Stimulated activated CD8-positive, alpha-beta memory T cell treated with anti-CD3 and anti-CD28 coated beads, Interleukin-2, amount 100 ng/mL, for 1 hour (primary cell): ENCODE measurements at places on chromosomes 3 and 15.

- DNase-seq: no peak
Measured at GRCh38 chr3:4776980-4777581, 202.2 kb upstream of the BHLHE40 start.

- DNase-seq: no peak
Measured at GRCh38 chr3:140315955-140316354, 361.9 kb upstream of the TRIM42 start.

GRCh38 chr3:41975416-41976103 lies 13.7 kb upstream of the ULK4 start:
- no peak for DNase-seq

- no peak for DNase-seq
Measured at GRCh38 chr3:109355625-109356441, 18.5 kb upstream of the DPPA4 start.

GRCh38 chr3:150965436-150965835 lies 7.1 kb downstream of the CLRN1 start:
- DNase-seq: no peak

DNA sequence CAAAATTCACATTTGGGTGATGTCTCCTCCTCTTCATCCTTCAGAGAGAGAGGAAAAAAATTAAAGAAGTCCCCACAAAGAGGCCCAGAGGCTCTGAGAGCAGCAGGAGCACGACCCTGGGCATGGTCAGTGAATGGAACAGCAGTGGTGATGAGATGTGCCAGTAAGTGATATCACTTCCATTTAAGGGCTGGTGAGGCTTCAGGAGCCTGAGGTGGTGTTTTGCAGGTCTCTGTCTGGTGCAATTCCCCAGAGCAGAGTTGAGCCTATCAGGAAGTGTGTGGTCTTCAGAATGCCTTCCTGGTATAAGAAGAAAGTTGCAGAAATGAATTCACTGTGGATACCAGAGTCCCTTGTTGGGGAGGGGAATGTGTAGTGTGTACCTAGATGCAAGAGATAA lies 21.4 kb downstream of the ERICH6 start:
- DNase-seq: no peak

GRCh38 chr3:117141812-117142211 lies 432.2 kb downstream of the TUSC7 start:
- DNase-seq: no peak

- no peak for DNase-seq
Measured at GRCh38 chr3:52528586-52529375, 4.9 kb downstream of the NT5DC2 start.

DNA sequence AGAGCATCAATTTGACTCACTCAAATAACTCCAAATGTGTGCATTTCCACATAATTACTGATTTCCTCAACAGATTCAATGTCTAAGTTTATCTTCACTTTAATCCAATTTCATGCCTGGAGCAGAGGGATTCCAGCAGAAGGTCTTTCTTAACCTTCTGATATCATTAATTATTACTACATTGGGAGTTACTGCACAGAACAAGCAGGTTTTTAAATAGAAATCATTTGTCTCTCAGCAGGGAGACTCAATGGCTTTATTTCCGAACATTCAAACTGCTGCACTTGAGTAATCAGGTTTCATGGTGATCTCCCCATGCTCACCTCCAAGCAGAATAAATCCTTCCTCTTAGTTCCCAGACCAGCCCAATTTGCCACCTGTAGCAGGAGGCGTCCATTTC lies 264.8 kb upstream of the IGF1R start:
- no peak for DNase-seq

DNA sequence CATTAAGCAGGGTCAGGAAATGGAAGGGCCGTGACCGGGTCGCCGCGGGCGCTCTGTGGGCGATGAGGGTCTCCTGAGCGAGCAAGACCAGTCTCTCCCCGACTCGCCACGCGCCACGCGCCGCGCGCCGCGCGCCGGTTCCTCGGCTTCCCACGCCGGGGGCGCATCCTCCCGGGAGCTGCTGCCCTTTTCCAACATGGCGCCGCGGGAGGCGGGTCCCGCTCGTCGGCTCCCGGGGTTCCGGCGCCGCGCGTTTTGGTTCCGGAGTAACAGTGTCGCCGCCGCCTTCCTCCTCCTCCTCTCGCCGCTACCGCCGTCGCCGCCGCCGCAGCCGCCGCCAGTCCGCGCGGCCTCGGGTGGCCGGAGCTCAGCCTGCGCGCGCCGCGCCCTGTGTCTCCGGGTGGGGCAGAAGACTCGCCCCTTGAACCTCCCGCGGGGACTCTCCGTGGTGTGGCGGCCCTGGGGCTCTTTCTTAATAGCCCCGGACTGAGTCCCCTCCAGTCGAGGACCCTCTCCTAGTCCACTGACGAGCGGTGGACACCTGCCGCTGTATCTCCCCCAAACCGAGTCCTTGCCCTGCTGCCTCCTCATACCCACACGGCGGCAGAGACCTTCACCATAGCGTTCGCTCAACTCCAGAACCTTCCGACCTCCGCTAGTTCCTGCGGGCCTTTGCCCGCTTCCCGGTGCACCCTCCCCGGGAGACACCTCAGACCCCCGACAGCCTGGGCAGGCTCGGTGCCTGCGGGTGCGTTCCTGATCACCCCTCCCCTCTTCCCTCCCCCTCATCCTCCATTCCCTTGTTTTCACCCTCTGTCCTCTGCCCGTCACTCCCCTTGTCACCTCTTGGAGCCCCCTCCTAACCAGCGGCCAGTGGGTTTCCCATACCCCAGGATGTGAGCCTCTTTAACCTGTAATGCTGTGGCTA lies at the start of gene MAP2K5:
MAP2K5 (plus strand) TSS at position 284 of the 928 bp plus-strand sequence; CDS start at position 917, 633 bp downstream.
- DNase-seq: peak; percentile 58

DNA sequence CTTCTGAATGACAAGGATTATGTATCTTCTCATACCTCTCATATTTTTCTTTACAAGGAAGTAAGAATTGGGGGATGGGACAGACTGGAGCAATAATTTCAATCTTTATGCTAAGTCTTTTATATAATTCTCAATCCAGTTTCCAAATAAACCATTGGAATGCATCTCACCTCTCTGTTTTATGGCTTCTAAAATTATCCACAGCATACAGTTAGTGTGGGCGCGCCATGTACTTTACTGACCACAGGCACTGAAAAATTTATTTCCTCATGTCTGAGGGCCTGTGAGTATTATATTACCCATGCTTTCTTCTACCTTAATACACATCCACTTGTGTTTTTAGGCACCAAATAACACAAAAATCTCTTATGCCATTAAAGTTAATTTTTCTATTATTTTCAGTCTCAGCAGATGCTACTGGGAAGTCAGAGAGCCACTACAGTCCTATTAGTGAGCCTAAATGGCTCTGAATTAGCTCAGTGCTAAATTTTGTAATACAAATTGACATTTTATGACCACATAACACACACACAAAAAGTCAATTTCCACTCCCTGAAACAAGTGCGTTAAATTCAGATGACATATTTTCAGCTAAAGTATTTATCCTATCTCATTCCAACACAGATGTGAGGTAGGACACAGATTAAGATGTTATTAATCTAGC lies 39.3 kb downstream of the SLITRK3 start:
- DNase-seq: no peak

- no peak for DNase-seq
Measured at GRCh38 chr3:196134691-196135090, 52.8 kb upstream of the TFRC start.

- DNase-seq: peak; percentile 16
Measured at GRCh38 chr15:89776274-89777072, at the start of gene MESP2. MESP2 (plus strand) TSS chr15:89776332; CDS start chr15:89776358, 26 bp downstream.

GRCh38 chr3:51946796-51947195 lies 4.6 kb downstream of the PARP3 start:
- no peak for DNase-seq

GRCh38 chr15:62894322-62895085 lies 148.0 kb upstream of the TPM1 start:
- no peak for DNase-seq

DNA sequence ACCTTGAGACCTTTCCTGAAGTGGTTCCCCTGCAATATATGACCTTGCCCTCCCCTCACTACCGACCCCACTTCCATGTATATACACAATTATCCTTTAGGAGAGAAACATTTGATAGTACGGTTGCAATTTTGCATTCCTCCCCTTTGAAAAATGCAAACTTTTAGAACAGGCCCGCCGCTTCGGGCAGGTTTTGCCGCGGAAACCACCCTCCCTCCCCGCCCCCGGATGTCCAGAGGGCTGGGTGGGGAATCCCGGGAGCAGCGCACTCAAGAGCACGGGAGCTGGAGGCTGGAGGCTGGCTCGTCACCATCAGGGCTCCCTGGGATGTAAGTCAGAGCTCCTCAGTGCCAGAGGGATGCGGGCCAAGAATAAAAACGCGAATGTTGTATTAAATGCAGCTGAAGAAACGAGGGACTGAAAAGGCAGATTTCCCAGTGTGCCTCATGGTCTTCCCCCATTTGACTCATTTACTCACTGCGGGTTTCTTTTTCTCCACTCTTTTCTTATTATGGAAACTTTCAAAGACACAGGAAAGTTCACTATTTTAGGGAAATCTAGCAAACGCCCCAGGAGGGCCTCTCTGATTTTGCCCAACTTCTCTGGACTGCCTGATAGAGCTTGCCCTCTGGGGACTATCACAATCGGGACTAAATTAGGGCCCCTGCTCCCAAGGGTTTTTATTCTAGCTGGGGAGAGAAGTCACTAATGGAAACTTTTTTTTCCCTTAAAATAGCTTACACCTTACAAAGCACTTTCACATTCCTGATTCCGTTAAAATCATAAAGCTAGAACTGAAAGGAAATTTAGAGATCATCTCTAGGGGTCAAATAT lies 2.9 kb upstream of the USP3 start:
- DNase-seq: no peak

DNA sequence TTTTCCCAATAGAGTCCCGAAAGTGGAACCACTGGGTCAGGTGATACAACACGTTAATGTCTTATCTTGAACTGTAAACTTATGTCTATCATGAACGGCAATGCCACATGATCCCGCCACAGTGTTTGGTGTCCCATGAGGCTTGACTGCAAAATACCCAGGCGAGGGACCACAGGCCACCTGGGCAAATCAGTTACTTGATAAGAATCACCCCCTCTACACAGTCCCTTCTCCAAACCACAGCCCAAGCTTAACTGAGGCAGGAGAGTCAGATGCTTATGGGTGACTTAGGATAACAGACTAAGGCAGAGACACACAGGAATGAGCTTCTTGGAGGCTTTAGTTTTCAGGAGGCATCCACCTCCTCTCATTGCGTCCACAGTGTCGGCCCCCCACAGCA lies 42.9 kb upstream of the SNRPA1 start:
- DNase-seq: no peak

DNA sequence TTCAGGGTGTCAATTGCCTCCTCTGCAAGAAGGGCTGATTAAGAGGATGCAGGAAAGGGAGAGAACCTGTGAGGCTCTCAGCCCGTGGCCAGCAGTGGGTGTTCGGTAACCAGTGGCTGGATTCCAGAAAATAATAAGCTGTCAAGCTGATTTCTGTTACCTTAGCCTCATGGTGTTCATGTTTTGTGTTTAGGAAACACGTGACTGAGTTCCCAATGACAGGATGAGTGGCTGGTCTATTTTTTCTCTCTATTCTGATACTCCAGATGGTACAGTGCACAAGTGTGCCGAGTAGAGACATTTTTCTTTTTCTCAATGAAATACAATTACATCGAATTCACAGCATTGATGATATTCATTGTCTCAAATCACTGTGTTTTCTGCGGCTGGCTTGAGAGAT lies 43.6 kb downstream of the EDEM1 start:
- no peak for DNase-seq

GRCh38 chr3:194586836-194587235 lies 46.4 kb downstream of the TMEM44 start:
- no peak for DNase-seq

DNA sequence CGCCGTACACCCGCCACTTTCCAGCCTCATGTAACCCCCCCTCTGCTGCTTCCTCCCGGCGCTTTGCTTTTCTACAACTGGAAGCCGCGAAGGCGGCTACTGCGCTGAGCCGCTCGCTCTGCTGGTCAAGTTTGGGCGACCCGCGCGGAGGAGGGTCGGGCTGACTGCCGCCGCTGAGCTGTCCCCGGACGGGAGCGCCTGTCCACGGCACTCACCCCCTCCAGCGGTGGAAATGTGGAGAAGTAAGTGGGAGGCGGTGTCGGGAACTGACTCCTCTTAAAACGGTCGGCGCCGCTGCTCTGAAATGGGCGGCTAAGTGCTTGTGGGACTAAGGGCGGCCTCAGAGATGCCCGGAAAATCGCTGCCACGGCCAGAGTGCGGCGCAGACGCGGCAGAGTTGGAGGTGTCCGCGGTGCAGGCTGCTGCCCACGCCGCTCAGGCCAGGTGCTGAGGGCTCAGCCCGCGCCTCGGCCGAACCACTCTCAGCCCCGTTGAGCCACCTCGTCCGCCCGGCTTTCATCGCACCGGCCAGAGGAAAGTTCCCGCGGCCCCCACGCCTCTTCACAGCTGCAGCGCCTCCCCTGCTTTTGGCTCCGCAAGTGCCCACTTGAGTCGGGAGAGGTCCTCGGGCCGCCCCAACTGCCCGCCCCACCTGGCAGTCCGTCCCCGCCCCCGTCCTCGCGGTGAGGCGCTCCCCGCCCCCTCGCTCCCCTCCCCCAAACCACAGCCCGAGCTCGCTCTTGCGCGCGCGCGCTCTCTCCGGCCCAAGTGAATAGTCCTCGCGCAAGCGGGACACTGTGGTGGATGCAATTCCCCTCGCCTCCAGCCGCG lies at the start of gene EPHA6:
EPHA6 (plus strand) TSS at position 775 of the 831 bp plus-strand sequence.
- DNase-seq: no peak

DNA sequence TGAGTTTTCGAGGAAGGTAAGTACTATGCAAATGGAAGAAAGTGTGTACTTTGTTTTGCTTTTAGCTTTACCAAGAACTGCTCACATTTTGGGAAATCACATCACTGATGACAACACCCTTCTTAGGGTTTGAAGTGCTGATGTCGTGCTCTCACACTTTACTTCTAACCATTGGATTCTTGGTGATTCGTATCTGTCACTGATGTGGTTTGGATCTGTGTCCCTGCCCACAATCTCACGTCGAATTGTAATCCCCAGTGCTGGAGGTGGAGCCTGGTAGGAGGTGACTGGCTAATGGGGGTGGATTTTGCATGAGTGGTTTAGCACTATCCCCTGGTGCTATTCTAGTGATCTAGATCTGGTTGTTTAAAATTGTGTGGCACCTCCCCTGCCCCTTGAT lies 75.4 kb upstream of the RGMA start:
- no peak for DNase-seq

DNA sequence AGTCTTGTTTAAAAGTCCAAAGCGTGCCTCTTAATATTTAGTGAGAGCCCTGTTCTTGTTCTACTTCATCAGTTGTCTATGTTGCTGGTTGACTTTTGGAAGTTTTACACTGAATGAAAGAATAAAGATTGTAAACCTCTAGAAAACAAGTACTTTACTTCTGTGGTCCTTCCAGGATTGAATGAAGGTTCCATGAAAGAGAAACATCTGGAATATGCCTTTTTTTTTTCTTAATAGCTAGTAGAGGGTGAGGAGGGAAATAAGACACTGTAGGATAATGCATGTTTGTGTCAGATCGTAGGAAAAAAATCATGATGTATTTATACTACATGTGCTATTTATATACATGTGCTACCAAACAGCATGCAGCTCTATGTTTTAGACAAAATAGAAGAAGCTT lies 203.0 kb downstream of the GHSR start:
- no peak for DNase-seq

- no peak for DNase-seq
Measured at GRCh38 chr15:75775296-75776064, 62.8 kb upstream of the CSPG4 start.

GRCh38 chr3:197258168-197258755 lies 40.1 kb downstream of the DLG1 start:
- no peak for DNase-seq

GRCh38 chr3:72274493-72275330 lies 489.8 kb upstream of the PROK2 start:
- DNase-seq: no peak

GRCh38 chr15:25869701-25870100 lies 6.6 kb upstream of the ATP10A start:
- no peak for DNase-seq

- DNase-seq: no peak
Measured at GRCh38 chr15:51307811-51308210, 30.6 kb downstream of the CYP19A1 start.
